ENCODE measurements at places on chromosomes 5 and 9. TPM values are rescaled to one million over a fixed set of nuclear protein-coding genes. Genes with fewer than 3 reads are reported as not detected.

Gene PFN3
- polyA plus RNA-seq, result not detected

Gene TLR4
- 2.2 TPM for polyA plus RNA-seq

Gene SOX30
- 0.95 TPM for polyA plus RNA-seq

Gene ANKRD31
- 0.42 TPM for polyA plus RNA-seq

Gene DND1
- polyA plus RNA-seq, result not detected

Gene MZB1
- polyA plus RNA-seq, result not detected

Gene HRH2
- 11.5 TPM for polyA plus RNA-seq

Gene PCDHGA5
- polyA plus RNA-seq, result 2.5 TPM

Gene MYOT
- polyA plus RNA-seq, result 1.7 TPM

Gene LURAP1L
- 3.6 TPM for polyA plus RNA-seq

Gene CRHBP
- polyA plus RNA-seq, result 9.1 TPM

Gene AQP3
- polyA plus RNA-seq, result 3.4 TPM

Gene LAMC3
- polyA plus RNA-seq, result not detected

Gene FABP6
- polyA plus RNA-seq, result 67.3 TPM

Gene PCA3
- polyA plus RNA-seq, result 3.6 TPM

Gene IFNA21
- polyA plus RNA-seq, result not detected

Gene GBGT1
- polyA plus RNA-seq, result 2.3 TPM

Gene CENPK
- polyA plus RNA-seq, result 25.0 TPM

Measured in Purkinje cell (primary cell).